ENCODE measurements at places on chromosomes 1 and 21. TPM values are rescaled to one million over a fixed set of nuclear protein-coding genes. Genes with fewer than 3 reads are reported as not detected.
A peak's percentile ranks its signal among the peaks of the same experiment; 100 is the strongest.

DNA sequence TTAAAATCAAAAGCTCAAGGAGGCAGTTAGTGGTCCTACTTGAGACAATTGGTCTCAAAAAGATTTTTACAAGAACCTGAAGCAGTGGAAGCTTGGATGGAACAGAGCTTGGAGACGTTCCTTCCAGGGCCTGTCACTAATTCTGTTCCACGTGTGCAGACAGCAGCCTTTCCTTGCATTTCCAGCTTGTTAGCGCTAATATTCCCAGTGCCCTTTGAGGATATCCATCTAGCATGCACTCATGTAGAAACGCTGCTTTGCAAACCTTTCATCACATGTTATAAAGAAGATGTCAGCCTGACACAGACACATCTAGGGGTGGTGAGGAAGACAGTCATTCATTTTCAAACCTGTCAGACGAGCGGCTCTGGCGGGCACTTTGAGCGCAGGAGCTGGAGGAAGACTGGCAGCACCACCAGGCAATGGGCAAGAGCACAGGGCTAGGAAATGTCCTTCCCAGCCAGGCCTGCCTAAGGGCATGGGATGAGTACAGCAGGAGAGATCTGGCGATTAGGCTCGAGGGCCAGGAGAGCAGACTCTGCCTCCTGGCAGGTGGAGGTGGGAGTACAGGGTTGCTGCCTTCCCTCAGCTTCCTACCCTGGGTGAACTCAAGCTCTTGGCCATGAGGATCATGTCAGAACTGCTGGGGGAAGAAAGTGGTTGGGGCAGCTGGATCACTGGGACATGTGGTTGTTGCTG lies 55.5 kb downstream of the CASQ2 start:
- no peak for DNase-seq

- peak; percentile 71 for DNase-seq
Measured at GRCh38 chr1:226912587-226913176, 27.4 kb upstream of the COQ8A start.

The KCNE1 gene
- 21.7 TPM for total RNA-seq

The ECM1 gene
- total RNA-seq = 16.9 TPM

The SPRR2D gene
- total RNA-seq = not detected

Measured in lower lobe of right lung (tissue), 2 donors.